ENCODE measurements at places on chromosomes 6 and 20.

DNA sequence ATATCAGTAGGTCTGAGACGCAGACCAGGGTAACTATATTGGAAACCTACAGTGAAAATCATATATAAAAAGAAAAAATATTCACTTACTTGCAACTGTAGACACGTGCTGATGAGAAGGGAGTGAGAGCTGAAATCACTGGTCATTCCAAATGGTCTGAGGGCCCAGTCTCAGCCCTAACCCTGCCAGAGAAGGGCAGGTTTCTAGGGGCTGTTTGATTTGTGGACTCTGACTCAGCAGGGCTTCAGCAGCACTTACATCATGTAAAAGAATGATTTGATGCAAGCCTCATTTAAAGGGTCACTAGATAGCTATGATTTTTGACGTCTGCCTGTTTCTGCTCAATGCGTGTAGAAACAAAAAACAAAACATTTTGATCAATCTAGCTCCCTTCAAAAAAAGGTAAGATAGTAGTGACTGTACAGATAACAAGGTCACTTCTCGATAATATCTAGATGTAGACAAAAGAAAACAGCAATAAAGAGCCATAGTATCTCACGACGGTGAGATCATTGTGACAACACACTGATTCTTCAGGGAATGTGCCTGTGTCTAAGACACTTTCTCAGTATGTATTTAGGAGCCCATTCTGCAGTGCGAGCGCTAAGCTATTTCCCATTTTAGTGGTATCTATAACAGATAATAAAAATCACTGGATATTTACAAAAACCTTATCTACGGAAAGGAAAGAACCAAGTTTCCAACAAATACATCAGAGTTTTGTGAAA is 307.2 kb downstream of the HIVEP2 start:
- no peak for DNase-seq

- DNase-seq: no peak
These were observed 159.6 kb downstream of the TMEM200A start for GRCh38 chr6:130525408-130525807.

DNA sequence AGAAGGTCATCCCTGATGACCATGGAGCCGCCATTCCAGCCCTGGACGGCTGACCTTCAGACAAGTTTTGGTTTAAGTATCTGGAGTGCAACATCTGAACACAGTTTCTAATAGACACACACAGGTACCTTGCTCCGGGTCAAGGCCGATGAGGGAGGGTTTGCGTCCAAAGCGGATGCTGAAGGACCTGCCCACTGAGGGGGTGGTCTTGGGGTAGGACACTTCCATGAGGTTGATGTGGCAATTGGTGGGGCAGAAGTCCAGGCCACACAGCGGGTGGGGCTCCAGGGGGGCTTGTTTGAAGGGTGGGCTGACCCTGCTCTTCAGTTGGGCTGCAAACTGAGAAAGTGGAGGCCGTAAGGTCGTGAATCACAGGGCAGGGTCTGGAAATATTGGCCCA is 177.9 kb downstream of the PREX1 start:
- DNase-seq: no peak

DNA sequence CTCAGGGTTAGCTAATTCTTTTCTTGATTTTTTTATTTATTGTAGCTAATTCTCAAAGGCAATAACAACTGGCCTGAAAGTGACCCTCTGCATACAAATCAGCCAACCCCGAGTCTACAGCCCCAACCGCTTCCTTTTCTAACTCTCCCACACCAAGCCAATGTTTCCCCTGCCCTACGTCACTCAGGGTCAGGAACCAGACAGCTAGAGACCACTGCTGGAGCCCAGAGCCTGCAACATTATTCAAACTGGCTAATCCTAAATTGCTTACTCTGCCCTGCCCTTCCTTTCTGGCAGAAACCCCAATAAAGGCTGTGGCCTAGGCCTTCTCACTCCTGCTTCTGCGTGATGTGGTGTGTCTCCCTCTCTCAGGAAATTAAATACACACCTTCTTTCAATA is 320.7 kb downstream of the CBLN4 start:
- no peak for DNase-seq

DNA sequence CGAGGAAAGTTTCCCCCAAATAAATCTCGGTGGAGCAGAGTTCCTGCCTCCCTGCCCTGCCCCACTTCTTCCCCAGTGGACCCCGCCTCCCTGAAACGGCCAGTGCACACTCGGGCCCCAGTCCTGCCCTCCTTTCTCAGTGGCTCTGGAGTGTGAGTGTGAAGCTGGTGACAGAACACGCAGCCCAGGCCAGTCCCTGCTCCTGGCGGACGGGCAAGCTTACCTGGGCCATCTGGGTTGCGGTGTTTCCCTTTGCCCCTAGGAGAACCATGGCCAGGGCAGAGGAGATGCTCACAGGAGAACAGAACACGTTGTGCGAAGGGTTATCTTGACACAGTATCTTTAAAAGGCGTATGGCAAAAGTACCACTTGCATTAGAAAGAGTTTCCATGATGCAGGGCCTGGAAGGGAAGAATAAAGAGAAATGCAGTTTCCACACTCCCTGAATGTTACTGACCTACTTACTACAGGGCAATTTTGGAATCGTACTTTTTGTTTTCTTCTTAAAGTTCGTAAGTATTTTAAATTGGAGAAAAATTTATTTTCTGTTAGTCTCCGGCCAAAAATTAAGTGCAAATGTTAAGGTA is 2.8 kb downstream of the SERPINB9 start:
- no peak for DNase-seq

DNA sequence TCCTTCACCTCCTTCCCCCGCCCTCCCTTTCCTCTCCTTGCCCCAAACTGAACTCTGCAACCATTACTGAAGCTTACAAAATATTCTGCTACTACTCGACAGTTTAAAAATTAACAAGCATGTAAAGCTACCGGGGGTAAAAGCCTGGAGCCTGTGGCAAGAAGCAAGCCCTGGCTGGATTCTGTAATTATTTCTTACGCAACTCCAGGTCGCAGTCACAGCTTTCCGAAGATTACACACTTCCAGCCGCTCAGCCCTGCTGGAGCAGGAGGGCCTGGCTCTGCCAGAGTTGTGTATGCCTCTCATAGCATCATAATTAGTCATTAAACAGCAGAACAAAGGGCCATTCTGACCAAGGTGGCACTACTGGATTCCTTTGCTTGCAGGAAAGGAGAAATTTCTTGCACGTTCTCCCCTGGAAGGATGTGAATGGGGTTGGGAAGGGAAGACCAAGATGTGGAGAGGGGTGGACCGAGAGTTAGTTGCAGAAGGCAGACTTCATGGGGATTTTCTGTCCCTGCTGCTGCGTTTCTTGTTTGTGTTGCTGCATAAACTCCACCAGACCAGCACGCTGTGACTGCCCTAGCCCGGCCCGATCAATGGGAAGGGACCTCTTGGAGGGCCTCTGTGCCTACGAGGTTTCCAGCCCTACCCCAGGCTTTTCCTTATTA is 23.6 kb downstream of the FOXQ1 start:
- no peak for DNase-seq

- DNase-seq: no peak
These were observed 234.5 kb downstream of the TMEM242 start for GRCh38 chr6:157088841-157089240.

- DNase-seq: no peak
These were observed 66.4 kb downstream of the PKHD1 start for GRCh38 chr6:52020945-52021570.

GRCh38 chr20:6866741-6867140 is 99.3 kb downstream of the BMP2 start:
- DNase-seq: no peak

GRCh38 chr20:9837634-9838033 is 1.2 kb downstream of the PAK5 start:
- no peak for DNase-seq

DNA sequence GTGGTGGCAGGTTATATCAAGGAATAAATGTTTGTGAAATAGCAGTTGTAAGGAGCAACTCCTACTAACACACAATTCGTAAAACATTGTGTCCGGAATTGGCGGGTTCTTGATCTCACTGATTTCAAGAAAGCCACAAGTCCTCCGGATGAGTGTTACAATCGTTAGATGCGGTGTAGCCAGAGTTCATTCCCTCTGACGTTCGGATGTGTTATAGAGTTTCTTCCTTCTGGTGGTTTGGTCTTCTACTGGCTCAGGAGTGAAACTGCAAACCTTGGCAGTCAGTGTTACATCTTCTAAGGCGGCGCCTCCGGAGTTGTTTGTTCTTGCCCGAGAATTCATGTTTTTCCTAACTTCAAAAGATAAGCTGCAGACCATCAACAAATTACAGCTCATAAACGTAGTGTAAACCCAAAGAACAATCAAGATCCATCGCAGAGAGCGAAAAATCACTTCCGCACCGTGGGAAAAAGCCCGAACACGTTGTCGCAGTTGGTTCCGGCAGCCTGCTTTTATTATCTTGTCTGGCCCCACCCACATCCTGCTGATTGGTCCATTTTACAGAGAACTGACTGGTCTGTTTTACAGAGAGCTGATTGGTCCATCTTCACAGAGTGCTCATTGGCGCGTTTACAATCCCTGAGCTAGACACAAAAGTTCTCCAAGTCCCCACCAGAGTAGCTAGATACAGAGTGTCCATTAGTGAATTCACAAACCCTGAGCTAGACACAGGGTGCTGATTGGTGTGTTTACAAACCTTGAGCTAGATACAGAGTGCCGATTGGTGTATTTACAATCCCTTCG is 58.2 kb downstream of the TRIM27 start:
- no peak for DNase-seq

GRCh38 chr6:13767121-13767808 is 47.1 kb downstream of the MCUR1 start:
- peak; percentile 35 for DNase-seq

GRCh38 chr6:125219361-125219895 is 65.9 kb downstream of the TPD52L1 start:
- DNase-seq: no peak

DNA sequence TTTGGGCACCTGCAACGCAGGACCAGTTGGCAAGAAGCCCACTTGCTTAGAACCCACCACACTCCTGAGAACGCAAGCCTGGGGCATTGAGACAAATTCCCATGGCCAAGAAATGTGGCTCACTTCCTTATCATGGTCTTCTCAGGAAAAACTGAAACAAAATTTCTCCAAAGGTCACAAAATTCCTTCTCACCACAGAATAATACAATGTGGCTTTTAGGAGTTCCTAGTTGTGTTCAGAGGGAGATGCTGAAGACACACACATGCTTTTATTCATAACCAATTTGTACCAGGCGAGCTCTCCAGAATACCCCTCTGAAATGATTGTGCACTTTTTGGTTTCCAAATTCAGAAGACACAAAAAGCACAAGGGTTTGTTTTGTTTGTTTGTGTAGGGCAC is 31.6 kb downstream of the ADTRP start:
- DNase-seq: no peak

DNA sequence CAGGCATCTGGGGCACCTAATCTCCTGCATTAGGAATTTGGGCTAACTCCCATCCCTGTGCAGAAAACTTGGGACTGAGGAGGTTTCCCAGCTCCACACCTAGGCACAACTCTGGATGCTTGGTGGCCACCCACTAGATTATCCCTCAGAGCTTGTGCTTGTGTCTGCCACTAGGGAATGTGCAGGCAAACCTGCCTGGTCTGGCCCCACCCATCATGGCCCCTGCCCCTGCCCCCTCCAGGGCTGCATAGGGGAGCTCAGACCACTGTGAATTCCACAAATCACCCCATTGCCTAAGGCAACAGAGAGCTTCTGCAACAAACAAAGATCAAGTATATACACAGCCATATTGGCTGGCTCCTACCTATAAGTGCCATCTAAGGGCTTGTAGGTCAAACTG is 31.1 kb downstream of the STMND1 start:
- DNase-seq: no peak

DNA sequence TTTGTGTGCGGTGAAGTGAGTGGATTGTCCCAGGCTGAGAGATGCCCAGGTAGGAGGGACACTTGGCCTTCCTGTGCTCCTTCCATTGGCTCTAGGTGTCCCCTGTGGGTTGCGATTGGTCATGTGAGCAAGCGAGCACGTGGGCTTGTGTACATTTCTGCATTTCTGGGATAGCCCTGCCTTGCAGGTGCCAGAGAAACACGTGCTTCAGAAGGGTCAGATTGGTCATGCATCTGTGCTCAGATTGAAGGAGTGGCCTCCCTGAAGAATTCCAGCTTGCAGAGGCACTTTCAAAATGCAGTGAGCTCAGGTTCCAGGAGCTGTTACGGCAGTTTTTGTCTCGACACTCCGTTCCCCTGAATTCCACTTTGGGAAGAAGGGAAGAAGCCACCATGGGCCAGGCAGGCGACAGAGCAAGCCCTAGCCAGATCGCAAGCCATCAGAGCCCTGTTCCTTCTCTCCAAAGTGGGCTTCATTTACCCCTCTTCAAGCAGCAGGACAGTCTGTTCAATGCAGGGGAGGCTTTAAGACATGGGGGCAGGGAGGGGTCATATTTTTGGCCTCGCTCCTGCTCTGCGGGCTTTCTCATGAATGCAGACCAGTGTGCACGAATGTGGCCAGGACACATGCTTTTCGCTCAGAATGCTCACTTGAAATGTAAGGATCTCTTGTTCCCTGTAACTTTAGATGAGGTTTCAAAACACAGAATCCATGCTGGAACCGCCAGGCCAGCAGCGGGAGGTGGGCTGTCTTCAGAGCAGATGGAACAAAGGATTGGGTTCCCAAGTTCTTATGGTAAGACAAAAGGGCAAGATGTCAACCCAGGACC is 78.6 kb upstream of the AKAP12 start:
- DNase-seq: no peak

DNA sequence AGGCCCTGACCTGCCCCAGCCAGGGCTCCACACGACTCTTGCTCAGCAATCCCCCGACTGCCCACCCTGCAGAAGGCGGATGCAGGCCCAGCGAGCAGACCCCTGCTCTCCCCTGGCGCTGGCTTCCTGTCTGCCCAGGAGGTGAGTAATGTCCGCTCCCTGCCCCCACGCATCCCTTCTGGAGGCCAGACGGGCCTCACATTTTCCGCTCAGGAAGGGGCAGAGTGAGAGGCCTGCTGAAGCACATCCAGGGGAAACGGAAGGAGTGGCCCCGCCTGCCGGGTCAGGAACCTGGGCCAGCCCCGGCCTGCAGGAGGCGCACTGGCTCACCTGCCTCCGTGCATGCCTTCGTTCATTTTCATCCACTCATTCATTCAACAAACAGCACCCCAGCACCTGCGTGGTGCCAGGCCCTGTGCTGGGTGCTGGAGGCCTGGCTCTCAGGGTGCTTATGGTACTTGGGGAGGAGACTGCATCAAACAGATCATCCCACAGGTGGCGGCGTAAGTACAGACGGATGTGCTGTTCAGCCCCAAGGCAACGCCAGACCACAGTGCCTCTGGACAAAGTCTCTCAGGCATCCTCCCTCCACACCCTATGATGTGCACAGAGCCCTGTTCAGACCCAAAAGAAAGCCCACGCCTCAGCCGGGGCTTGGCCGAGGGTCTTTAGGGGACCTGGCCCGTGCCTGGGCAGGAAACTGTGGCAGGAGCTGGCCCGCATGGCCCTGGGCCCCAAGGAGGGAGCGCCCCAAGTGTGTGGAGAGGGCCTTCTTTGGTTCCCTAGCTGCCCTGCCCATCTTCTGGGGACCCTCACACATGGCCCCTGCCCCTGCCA is 112.1 kb downstream of the ASXL1 start:
- DNase-seq: peak; percentile 64

Measured in left ventricle myocardium inferior (tissue), 1 donor.